ENCODE measurements at places on chromosomes 1 and 21. TPM values are rescaled to one million over a fixed set of nuclear protein-coding genes. Genes with fewer than 3 reads are reported as not detected.

The NTNG1 gene
- 9.1 TPM for total RNA-seq

The FOXJ3 gene
- 60.5 TPM for total RNA-seq

The BCL2L15 gene
- 0.99 TPM for total RNA-seq

The DNAH14 gene
- 17.4 TPM for total RNA-seq

The HTR1D gene
- not detected for total RNA-seq

The AMPD1 gene
- total RNA-seq: 8.2 TPM

The UBE2U gene
- total RNA-seq: not detected

The ZNF593OS gene
- total RNA-seq: not detected

The AKNAD1 gene
- total RNA-seq: 0.20 TPM

The TDRKH gene
- total RNA-seq: 6.0 TPM

The PGLYRP4 gene
- total RNA-seq: 4.3 TPM

The HHIPL2 gene
- 0.10 TPM for total RNA-seq

The LYPLA2 gene
- 27.8 TPM for total RNA-seq

The EDARADD gene
- total RNA-seq: 3.0 TPM
